ENCODE measurements at places on chromosomes 12 and 14.

DNA sequence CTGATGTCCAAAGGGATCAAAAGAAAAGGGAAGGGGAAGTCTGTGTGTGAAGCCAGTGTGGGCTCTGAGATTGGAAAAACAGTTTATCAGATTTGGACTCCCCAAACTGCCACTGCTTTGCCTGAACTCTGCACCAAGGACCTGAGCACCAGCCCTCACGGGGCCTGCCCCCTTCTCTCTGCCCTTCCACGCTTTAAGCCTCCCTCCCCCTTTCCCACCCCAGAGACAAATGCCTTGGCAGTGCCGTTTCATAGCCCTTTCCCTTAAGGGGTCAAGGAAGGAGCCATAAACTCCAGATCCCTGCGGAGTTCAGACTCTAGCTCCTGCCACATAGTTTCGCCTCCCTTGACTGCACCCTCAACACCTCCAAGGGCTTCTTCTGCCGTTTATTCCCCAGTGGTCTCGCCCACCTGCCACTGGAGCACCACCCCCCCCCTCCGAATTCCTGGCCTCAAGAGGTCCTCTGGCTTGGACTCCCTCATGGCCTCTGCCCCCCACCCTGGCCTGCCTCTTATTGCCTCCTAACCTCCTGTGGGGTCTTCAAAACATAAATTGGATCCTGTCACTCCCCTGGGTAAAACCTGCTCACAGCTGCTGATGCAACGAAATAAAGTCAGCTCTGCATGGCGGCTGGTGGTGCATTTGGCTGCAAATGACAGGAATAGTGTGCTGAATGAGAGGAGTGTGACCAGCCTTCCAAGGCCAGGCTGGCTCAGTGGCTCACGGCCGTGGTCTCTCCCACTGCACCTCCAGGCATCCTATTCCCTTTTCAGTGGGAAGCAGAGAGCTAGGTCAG lies 18.8 kb downstream of the SLC25A29 start:
- DNase-seq = no peak

DNA sequence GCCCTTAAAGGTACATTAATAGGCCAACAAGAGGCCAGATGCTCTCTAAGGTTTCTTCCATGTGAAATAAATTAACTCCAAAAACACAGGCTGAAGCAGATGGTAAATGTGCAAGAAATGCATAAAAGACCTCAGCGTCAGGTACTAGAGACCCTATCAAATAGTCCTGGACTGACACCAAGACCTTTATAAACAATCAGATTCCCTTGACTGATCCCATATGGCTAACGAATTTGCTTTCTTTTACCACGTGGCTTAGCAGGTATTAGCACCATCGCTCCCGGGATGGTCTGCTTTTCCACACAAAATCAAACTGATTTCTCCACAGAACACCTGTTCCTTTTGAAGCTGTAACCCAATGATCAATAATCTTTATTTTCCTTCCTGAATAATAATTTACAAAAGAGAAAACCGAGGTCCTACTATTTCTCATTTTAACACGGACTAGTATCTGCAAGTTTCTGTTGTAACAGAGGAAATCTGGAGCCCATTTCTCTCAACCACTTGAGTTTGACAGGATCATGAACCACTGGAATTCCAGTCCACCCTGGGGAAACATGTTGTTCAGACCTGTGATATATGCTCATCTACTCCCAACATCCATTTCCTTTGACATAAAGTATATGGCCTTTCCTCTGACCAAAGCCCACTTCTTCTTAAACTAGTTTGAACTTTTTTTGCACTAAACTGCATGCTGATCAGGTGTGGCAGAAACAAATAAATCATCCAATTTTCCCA lies 48.2 kb upstream of the DAAM1 start:
- no peak for DNase-seq

DNA sequence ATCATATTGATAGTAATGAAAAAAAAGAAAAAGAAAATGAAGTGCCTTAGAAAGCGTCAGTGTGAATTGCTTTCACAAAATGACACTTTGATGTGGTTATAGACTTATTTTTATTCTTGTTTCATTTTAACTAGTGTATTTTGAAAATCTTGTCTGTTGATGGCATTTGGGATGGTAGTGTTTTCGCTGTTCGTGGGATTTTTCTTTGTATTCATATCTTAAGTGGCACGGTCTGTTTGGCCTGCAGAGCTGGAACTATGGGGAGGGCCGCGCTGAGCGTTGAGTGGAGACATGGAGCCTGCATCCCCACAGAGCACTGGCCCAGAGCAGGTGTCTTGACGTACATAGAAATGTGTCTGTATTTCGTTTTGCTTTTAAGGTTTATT lies 61.6 kb downstream of the WDR20 start:
- no peak for DNase-seq

- no peak for DNase-seq
Observed at GRCh38 chr12:2467447-2468195, 327.1 kb upstream of the FKBP4 start.

GRCh38 chr12:117854339-117855012 lies 114.3 kb downstream of the KSR2 start:
- no peak for DNase-seq

GRCh38 chr12:1104088-1104800 lies 113.2 kb downstream of the ERC1 start:
- no peak for DNase-seq

- DNase-seq = no peak
Observed at GRCh38 chr12:104680491-104680890, 223.7 kb downstream of the CHST11 start.

DNA sequence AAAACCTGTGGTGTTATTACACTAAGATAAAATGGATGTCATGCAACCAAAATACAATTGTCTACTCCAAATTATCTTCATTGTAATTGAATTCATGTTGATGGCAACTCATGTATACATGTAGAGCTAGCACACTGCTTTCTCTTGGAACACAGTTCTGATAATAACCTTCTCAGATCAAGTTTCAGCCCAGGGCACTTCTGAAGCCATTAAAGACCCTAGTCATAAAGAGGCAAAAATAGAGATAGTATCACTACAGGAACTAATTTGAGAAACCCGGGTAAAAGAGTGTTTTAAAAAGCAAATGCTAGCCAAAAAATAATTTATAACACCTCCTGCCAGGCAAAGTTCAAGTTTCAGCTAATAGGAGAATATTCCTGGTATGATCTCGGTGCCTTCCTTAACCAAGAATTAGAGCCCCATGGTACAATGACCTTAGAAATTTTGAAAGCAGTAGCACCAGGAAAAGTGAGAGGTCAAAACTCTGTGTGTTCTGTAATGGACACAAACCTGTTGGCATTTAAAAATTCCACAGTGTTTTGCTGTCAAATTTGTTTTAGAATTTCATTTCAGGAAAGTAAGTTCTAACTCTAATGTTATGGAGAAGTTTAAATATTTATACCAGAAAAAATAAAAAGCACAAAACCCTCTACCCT lies 105.0 kb upstream of the FRMD6 start:
- no peak for DNase-seq

- no peak for DNase-seq
Observed at GRCh38 chr14:99505089-99505488, 23.9 kb downstream of the CCNK start.

DNA sequence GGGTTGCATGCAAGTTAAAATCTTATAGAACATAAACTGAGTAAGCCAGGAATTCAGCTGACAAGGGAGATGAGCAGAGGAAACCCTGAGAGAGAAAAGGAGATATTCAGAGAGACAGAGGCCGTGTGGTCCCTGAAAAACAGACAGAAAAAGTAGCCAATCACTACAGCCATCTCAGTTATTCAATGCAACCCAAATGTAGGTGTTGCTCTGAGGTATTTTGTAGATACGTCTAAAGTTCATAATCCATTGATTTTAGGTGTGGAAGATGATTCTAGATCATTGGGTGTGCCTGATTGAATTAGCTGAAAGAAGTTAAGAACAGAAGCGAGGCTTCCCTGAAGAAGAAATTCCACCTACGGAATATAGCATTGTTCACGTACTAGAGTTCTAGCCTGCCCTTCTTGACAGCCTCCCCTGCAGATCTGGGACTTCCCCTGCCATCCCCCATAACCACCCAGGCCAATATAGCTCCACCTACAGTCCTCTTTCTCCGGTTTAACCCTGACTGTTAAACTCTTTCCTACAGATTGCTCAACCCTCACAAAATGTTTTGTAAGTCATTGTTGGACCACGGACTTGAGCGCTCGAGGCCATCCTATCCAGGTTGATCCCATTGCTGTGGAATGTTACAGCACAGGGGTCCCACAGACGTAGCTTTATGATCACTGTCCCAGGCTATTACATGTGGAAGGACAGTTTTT lies 21.7 kb downstream of the AICDA start:
- DNase-seq = no peak

GRCh38 chr12:124533456-124533855 lies 34.0 kb downstream of the NCOR2 start:
- DNase-seq = no peak

- no peak for DNase-seq
Observed at GRCh38 chr12:25251769-25252168, 1.0 kb upstream of the KRAS start.

GRCh38 chr12:132506328-132507160 lies 16.6 kb downstream of the FBRSL1 start:
- DNase-seq = no peak

DNA sequence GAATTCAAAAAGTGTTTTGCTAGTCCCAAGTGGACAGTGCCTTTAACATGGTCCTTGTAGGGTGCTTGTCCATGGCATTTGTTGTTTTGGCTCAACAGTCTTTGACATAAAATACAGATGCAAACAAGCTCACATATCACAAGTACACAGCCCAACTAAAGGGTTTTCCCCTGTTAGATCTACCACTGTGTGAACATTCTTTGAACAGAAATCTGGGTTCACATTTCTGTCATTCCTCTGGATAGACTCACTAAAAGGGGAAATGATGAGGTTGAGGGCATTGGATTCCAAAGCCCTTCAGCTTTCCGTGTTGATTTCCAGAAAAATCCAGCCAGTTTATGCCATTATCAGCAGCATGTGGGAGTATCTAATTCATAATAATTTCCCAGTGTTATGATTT lies 54.1 kb downstream of the EP400 start:
- no peak for DNase-seq

GRCh38 chr14:45251912-45252311 lies 1.1 kb downstream of the MIS18BP1 start:
- DNase-seq = no peak

GRCh38 chr14:26984311-26985177 lies 386.7 kb upstream of the NOVA1 start:
- peak; percentile 62 for DNase-seq

GRCh38 chr14:83873669-83874068 lies 1656.3 kb upstream of the FLRT2 start:
- no peak for DNase-seq

GRCh38 chr12:82930301-82930700 lies 243.6 kb downstream of the TMTC2 start:
- DNase-seq = no peak

DNA sequence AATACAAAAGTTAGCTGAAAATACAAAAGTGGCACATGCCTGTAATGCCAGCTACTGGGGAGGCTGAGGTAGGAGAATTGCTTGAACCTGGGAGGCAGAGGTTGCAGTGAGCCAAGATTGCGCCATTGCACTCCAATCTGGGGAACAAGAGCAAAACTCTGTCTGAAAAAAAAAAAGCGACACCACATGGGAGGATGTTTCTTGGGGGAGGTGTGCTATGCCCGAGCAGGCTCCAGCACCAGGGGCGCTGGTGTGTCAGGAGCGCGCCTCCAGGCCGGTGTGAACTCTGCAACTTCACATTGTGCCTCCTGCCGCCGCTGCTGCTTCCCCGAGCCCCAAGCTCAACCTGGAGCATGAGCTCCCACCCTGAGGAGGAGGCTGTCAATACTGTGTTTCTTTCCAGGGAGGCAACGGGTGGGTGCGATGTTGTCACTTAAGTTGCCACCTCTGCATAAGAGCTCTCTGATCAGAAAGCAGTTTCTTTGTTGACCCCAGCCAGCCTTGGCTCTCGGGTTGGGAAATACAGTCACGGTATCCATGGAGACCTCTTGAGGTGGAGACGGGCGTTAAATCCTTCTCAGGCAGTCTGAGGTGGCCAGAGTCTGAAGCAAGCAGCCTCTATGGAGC lies 18.9 kb downstream of the DEGS2 start:
- no peak for DNase-seq

DNA sequence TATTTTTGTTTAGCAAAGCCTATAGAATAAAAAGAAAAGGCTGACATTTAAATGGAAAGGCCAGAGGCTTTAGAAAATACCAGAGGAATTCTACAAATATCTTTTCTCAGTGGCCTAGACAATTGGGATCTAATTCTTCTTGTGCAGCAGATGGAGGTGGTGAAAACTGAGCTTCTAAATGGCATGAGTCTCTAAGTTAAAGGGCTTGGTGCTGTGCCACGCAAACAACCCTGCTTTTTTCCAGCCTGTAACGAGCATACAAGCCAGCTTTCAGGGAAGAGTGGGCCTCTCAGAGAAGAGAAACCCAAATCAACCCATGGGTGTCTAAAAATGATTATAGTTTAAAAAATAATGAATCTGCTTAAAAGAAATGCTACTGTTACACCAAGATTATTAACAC lies 237.9 kb upstream of the NAV3 start:
- no peak for DNase-seq

- DNase-seq = no peak
Observed at GRCh38 chr14:89430391-89431236, 13.6 kb upstream of the FOXN3 start.

DNA sequence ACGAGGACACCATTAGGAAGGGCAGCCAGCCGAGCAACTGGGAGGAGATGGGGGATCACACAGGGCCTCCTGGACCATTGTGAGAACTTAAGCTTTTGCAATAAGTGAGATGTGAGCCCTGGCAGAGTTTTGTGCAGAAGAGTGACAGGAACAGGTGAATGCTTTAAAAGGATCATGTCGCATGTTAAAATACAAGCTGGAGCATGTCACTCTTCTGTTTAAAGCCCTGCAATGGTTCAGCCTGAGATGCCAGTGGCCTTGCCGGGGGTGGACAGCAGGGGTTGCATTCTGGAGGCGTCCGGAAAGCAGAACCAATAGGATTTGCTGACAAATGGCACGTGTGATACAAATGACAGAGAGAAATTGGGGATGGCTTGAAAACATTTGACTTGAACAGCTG lies 137.5 kb upstream of the RFLNA start:
- no peak for DNase-seq

DNA sequence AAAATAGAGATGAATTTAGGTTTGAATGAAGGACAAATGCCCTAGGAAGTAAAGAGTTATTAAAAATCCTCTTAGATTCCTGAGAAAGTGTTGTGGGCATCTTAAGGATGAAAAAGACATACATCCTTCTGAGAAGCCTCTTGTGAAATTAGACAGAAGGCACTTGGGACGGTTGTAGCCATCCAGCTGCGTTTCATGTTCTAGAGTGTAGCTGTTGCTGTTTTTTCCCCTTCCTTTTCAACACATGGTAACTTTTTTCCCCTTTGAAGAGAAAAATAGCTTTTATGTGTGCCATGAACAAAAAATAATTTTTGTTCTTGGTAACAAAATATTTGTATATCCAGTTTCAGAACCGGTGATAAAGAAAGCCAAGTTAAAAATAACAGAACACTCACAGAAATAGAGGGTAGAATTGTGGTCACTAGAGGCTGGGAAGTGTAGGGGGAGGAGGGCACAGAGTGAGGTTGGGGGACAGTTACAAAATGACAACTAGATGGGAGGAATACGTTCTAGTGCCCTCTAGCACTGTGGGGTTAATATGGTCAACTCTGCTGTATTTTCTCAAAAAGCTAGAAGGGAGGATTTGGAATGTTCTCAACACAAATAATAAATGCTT lies 58.4 kb downstream of the PTHLH start:
- no peak for DNase-seq

Data from NCI-H2081 treated with DMSO at 0.1 percent for 48 hours (cell line).